ENCODE measurements at places on chromosomes 4 and X.
A peak's percentile ranks its signal among the peaks of the same experiment; 100 is the strongest.

DNA sequence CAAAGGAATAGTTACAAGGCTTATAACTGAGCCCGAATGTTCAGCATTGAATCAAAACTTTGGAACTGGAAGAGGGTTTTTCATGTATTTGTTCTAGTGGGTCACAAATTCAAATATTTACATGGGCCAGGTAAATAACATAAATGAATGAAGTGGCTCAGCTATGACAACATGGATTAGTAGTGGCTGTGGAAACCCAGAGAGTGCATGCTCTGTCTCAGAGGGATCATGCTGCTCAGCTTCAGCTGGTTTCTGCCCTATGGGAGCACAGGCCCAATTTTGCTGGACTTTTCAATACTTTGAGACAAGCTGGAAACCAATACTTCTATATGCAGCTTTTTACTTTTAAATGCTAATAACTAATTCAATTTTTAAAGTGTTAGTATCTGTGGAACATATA, 394.0 kb upstream of the TEX13C start:
- DNase-seq, result no peak

DNA sequence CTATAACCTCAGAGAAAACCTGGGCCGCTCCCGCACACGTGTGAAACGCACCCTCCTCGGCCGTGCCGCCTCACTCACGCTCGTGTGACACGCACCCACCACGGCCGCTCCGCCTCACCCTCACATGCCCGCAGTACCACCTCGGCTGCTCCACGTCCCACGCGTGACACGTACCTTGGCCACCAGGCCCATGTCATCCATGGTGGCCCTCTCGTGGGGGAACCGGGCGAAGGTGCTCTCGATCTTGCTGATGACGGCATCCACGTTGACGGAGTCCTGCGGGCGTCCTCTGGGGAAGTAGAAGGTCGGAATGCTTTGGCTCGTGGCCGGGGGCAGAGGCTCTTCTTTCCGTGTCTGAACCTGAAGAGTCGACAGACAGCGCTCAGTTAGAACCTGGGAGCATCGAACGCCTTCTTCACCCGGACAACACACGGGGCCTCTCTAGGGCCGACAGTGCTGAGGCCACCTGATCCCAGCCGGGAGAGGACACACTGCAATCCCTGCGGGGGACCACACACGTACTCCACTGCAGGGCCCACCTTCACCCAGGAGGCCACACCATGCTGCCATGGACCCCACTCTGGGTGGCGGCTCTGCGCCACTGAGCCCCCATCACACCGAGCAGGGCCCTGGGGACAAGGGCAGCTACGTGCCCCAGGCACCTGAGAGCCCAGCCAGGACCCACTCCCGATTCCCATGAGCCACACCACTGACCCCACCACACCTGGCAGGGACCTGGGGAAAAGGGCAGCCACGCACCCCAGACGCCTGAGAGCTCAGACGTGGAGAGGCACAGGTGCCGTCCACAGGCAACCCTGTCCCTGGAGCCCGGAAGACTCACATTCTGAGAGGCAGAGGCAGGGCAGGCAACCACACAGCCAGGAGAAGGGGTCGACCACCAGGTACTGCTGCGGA, 25.2 kb downstream of the PPP2R3B start:
- no peak for DNase-seq

DNA sequence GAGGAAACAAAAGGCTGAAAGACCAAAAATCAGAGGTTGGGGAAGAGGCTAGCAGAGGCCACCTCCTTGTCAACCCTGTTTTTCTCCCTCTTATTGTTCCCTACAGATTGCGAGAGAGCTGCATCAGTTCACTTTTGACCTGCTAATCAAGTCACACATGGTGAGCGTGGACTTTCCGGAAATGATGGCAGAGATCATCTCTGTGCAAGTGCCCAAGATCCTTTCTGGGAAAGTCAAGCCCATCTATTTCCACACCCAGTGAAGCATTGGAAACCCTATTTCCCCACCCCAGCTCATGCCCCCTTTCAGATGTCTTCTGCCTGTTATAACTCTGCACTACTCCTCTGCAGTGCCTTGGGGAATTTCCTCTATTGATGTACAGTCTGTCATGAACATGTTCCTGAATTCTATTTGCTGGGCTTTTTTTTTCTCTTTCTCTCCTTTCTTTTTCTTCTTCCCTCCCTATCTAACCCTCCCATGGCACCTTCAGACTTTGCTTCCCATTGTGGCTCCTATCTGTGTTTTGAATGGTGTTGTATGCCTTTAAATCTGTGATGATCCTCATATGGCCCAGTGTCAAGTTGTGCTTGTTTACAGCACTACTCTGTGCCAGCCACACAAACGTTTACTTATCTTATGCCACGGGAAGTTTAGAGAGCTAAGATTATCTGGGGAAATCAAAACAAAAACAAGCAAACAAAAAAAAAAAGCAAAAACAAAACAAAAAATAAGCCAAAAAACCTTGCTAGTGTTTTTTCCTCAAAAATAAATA, 179.9 kb downstream of the AR start:
- DNase-seq, result no peak

GRCh38 chr4:26086621-26087441, 172.8 kb downstream of the SMIM20 start:
- peak; percentile 74 for DNase-seq

DNA sequence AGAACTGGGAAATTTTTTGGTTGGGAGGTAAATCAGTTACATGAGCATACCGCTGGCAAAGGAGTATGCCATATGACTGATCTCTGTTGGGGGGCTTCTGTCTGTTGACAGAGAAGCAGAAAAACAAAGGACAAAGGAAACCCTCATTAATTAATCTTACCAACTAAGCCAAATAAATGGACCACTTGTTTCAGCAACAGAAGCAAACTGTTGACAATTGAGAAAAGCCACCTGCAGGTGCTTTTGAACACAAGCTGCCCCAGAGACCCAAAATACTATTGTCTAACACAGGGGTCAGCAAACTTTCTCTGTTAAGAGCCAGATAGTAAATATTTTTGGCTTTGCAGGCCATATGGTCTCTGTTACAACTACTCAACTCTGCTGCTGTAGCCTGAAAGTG, 7.0 kb upstream of the FRYL start:
- DNase-seq, result no peak

Data from LHCN-M2 (cell line).